ENCODE measurements at places on chromosomes 2 and 18. TPM values are rescaled to one million over a fixed set of nuclear protein-coding genes. Genes with fewer than 3 reads are reported as not detected.

ITPRIPL1 gene
- total RNA-seq: not detected

DSEL gene
- 0.37 TPM for total RNA-seq

CD207 gene
- total RNA-seq: not detected

INHBB gene
- total RNA-seq: 25.0 TPM

EN1 gene
- 1.2 TPM for total RNA-seq

DPP10 gene
- total RNA-seq: not detected

ANKRD53 gene
- total RNA-seq: not detected

CAPN14 gene
- not detected for total RNA-seq

MXD1 gene
- total RNA-seq: 1.8 TPM

CCDC85A gene
- total RNA-seq: 0.12 TPM

IL37 gene
- total RNA-seq: not detected

ASAP2 gene
- total RNA-seq: 39.8 TPM

LOXHD1 gene
- not detected for total RNA-seq

DSG4 gene
- not detected for total RNA-seq

KCNS3 gene
- total RNA-seq: 1.1 TPM

HOXD9 gene
- total RNA-seq: 1.8 TPM

UPP2 gene
- total RNA-seq: not detected
